ENCODE measurements at places on chromosomes 3 and 15. TPM values are rescaled to one million over a fixed set of nuclear protein-coding genes. Genes with fewer than 3 reads are reported as not detected.

Gene LRRC31
- total RNA-seq, result not detected

DNA sequence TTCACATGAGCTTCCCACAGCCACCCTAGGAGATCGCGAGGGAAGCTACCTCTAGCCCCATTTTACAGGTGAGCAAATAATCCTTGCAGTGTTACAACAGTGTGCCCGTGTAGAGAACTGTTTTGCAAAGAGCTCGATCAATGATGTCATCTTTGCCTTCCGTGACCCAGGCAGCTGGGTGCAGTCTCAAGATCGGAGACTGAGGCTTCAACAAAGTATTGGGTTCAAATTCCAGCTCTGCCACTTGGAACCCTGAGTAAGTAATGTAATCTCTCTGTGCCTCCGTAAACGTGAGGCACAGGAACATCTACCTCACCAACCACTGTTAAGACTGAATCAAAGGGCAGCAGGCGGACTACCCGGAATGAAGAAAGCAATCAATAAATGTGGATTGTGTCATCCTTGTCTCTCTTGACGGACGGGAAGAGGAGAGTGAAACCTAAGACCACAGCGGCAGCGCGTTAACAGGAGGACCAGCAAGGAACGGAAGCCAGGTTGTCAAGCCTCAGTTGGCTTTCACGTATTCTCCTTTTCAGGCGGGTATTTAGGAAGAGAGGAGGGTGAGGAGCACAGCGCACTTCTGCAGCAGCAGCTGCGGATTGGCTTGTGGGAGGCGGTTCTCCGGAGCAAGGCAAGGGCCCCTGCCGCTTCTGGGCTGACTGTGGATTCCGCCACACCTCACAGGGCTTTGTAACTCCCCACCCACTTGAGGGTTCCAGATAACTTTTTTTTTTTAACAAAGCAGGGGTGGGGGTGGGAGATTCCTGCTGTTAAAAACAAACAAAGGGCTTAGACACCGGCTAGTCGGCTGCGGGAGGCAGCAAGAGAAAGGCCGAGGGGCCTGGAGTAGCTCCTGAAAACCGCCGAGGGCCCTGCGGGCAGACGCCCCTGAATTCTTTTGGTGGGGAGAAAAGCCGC lies 1.5 kb upstream of the SMAD3 start:
- H3K36me3 ChIP-seq, result no peaks in the 10 kb centered on the region
- H3K27me3 ChIP-seq, result no peaks in the 10 kb centered on the region
- H3K27ac ChIP-seq, result peak overlapping the region; percentile 59
- H3K4me3 ChIP-seq, result no peak overlapping the region

DNA sequence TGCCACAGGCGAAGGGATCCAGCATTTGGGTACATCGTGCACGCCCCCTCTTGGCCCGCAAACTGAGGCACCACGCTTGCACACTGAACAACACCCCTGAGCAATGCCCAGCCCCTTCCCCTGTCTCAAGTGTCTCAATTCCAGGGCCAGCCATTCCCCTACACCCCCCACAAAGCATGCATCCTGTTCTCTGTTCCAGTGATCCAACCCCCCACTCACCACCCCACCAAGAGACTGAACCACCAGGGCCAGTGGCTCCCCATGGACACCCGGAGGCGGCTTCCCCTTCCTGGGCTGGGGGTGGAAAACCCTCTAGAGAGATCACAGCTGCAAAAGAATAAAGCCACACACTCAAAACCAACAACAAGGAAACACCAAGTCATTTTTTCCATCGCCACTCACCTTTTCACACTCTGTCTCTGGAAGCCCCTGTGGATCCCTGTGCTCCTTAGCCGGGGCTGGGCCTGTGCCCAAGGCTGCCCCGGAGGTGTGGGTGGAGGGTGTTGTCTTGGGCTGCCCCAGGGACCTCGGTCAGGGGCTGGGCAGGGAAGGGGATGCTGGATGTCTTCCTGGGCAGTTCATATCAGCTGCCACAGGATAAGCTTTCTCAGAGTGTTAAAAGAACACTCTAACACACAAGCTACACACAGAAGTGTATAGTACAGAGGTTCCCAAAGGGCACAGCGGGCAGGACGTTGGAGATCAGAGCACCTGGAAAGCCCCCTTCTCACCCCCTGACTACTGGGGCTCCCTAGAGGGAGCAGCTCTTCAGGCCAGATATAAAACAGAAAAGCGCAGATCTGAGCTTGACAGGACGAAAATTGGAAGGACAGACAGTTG lies 92.5 kb downstream of the CHSY1 start:
- H3K36me3 ChIP-seq, result no peaks in the 10 kb centered on the region
- no peak for DNase-seq
- H3K4me3 ChIP-seq, result no peak overlapping the region
- no peak overlapping the region for H3K27ac ChIP-seq
- no peaks in the 10 kb centered on the region for H3K4me1 ChIP-seq

DNA sequence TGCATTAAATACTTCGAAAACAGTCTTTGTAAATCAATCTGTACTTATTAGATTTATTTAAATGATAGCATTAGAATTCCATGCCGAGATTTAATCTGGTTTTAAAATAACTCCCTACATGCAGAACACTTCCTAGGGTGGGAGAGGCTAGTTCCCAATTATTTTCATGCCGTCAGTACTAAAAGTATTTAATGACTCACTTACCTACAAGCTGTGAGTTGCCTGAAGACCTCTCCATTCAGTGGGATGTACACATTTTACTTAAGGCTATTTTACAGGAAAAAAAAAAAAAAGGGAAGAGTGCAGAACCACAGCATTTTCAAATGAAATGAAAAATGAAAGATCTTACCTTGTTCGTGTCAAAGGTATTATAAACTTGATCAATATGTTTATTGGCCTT lies 469 bp downstream of the GUCA1C start:
- H3K4me1 ChIP-seq, result no peaks in the 10 kb centered on the region
- no peak for DNase-seq
- H3K36me3 ChIP-seq, result no peaks in the 10 kb centered on the region

DNA sequence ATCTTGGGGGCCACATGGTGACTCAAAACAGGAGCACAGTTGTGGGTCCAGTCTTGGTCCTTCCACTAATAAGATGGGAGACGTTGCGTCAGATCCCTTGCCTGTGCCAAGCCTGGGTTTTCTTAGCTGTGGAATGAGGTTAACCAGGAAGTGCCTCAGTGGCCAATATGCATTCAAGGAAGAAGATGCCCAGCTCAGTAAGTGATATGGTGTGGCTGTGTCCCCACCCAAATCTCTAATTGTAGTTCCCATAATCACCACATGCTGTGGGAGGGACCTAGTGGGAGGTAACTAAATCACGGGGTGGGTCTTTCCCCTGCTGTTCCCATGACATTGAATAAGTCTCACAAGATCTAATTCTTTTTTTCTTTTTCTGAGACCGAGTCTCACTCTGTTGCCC lies 6.4 kb downstream of the ALG1L2 start:
- H3K4me3 ChIP-seq, result no peak overlapping the region
- no peaks in the 10 kb centered on the region for H3K36me3 ChIP-seq
- H3K27ac ChIP-seq, result no peak overlapping the region
- no peaks in the 10 kb centered on the region for H3K4me1 ChIP-seq

Gene CCDC9B
- 2.6 TPM for total RNA-seq

DNA sequence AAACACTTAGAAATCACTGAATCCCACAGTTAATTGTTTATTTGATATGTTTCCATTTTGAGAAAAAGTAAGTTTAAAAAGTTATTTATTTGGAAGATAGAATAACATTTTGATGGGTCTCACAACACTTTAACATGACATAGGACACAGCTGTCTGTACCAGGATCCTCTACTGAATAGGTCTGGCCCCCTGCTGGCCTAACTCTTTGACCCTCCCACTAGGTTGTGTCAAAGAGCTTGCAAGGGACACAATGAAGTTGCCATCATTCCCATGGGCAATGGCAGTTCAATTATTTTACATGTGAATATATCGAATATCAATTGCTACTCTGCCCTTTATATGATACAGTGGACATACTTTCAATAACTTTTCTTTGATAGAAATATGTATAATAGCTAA lies 138.9 kb downstream of the EPHA3 start:
- no peaks in the 10 kb centered on the region for H3K4me1 ChIP-seq
- H3K36me3 ChIP-seq, result no peaks in the 10 kb centered on the region
- DNase-seq, result no peak
- no peaks in the 10 kb centered on the region for H3K27me3 ChIP-seq
- no peak overlapping the region for H3K27ac ChIP-seq

Gene WWTR1
- 1.2 TPM for total RNA-seq

GRCh38 chr3:168534761-168535160 lies 439.0 kb upstream of the GOLIM4 start:
- no peaks in the 10 kb centered on the region for H3K36me3 ChIP-seq
- no peaks in the 10 kb centered on the region for H3K4me1 ChIP-seq
- no peak overlapping the region for H3K4me3 ChIP-seq
- DNase-seq, result no peak

DNA sequence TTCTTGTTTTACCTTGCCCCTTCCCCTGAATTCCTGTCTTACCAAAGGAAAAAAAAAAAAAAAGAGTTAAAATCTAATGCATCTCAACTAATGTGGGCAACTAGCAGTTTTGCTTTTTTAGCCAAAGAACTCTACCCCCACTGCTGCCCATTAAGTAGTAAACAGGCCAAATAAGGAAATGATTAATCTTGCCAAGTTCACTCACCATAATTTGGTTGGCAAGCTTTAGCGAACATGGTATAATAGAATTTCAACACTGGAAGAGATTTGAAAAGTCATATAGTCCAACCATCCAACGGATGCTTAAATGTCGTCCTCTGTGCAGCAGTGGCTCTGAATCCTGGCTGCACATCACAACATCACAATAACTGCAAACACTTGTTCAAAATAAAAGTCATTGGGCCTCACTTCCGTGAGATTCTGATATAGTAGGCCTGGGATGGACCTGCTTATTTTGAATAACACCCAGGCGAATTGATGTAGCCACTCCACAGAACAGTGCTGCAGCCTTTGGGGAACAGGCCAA lies 142.0 kb upstream of the UBE2E1 start:
- no peak for DNase-seq
- no peak overlapping the region for H3K27ac ChIP-seq
- no peak overlapping the region for H3K4me3 ChIP-seq
- H3K4me1 ChIP-seq, result no peaks in the 10 kb centered on the region
- no peaks in the 10 kb centered on the region for H3K36me3 ChIP-seq
- H3K27me3 ChIP-seq, result no peaks in the 10 kb centered on the region

GRCh38 chr3:105195260-105195659 lies 171.4 kb upstream of the ALCAM start:
- no peak for DNase-seq
- H3K4me1 ChIP-seq, result no peaks in the 10 kb centered on the region

GRCh38 chr3:168616915-168617314 lies 521.2 kb upstream of the GOLIM4 start:
- H3K27me3 ChIP-seq, result no peaks in the 10 kb centered on the region
- no peak overlapping the region for H3K4me3 ChIP-seq
- no peak for DNase-seq
- no peaks in the 10 kb centered on the region for H3K36me3 ChIP-seq
- H3K27ac ChIP-seq, result no peak overlapping the region
- no peaks in the 10 kb centered on the region for H3K4me1 ChIP-seq

GRCh38 chr3:42302924-42303634 lies 37.1 kb upstream of the CCK start:
- no peak for DNase-seq
- no peak overlapping the region for H3K4me3 ChIP-seq
- H3K27ac ChIP-seq, result no peak overlapping the region
- H3K4me1 ChIP-seq, result no peaks in the 10 kb centered on the region
- no peaks in the 10 kb centered on the region for H3K36me3 ChIP-seq
- H3K27me3 ChIP-seq, result no peaks in the 10 kb centered on the region

GRCh38 chr3:172643506-172644179 lies 67.2 kb downstream of the NCEH1 start:
- no peak overlapping the region for H3K4me3 ChIP-seq
- no peaks in the 10 kb centered on the region for H3K27me3 ChIP-seq
- DNase-seq, result no peak
- H3K36me3 ChIP-seq, result no peaks in the 10 kb centered on the region

GRCh38 chr15:90667073-90667754 lies 49.9 kb upstream of the BLM start:
- no peak for DNase-seq
- H3K4me3 ChIP-seq, result no peak overlapping the region
- H3K27me3 ChIP-seq, result peaks cover 12% of the 10 kb centered on the region

Gene ADPRH
- total RNA-seq, result 1.2 TPM

- no peaks in the 10 kb centered on the region for H3K4me1 ChIP-seq
- H3K27ac ChIP-seq, result no peak overlapping the region
- no peak for DNase-seq
- no peaks in the 10 kb centered on the region for H3K27me3 ChIP-seq
- no peaks in the 10 kb centered on the region for H3K36me3 ChIP-seq
Observed at GRCh38 chr3:109707617-109708016, 370.3 kb upstream of the DPPA4 start.

Gene CADM2
- 0.38 TPM for total RNA-seq

- no peaks in the 10 kb centered on the region for H3K4me1 ChIP-seq
- no peaks in the 10 kb centered on the region for H3K27me3 ChIP-seq
- no peaks in the 10 kb centered on the region for H3K36me3 ChIP-seq
- no peak overlapping the region for H3K27ac ChIP-seq
Observed at GRCh38 chr15:63881431-63881830, 47.7 kb upstream of the HERC1 start.

DNA sequence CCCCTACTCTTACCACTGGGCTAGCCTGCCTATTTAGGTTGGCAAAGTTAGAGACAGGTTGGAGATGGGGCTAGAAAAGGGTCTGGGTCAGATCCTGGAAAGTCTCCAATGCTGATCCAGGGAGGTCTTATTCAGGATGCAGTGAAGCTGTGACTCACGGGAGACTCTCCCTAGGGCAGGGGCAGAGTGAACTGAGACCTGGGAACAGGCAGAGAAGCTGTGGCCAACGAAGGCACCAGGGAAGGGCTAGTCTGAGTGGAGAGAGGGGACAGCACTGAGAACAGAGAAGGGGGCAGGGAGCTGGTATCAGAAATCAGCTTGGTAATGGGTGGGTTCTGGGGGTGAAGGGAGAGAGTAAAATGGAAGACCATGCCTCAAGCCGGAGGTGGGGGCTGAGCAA lies 2.2 kb downstream of the LTF start:
- no peak overlapping the region for H3K4me3 ChIP-seq
- H3K36me3 ChIP-seq, result no peaks in the 10 kb centered on the region
- DNase-seq, result no peak
- peaks cover 9% of the 10 kb centered on the region for H3K27me3 ChIP-seq
- no peaks in the 10 kb centered on the region for H3K4me1 ChIP-seq
- H3K27ac ChIP-seq, result no peak overlapping the region

Gene TTLL13
- total RNA-seq, result 1.4 TPM

GRCh38 chr15:38504680-38505467 lies 50.9 kb downstream of the FAM98B start:
- H3K36me3 ChIP-seq, result peaks cover 86% of the 10 kb centered on the region
- DNase-seq, result no peak
- no peaks in the 10 kb centered on the region for H3K27me3 ChIP-seq
- no peak overlapping the region for H3K4me3 ChIP-seq

Gene ACTC1
- not detected for total RNA-seq

Gene RETNLB
- total RNA-seq, result not detected

Gene C3orf20
- total RNA-seq, result 0.38 TPM

GRCh38 chr15:97547381-97547780 lies 413.1 kb upstream of the ARRDC4 start:
- no peak for DNase-seq
- H3K4me3 ChIP-seq, result no peak overlapping the region
- H3K4me1 ChIP-seq, result no peaks in the 10 kb centered on the region
- H3K27ac ChIP-seq, result no peak overlapping the region
- no peaks in the 10 kb centered on the region for H3K27me3 ChIP-seq
- no peaks in the 10 kb centered on the region for H3K36me3 ChIP-seq

Gene GRAMD1C
- 2.8 TPM for total RNA-seq

Gene MESP2
- total RNA-seq, result not detected

- no peak for DNase-seq
- H3K27me3 ChIP-seq, result no peaks in the 10 kb centered on the region
- H3K4me3 ChIP-seq, result no peak overlapping the region
- no peak overlapping the region for H3K27ac ChIP-seq
- no peaks in the 10 kb centered on the region for H3K4me1 ChIP-seq
Observed at GRCh38 chr15:83323296-83323711, 38.8 kb upstream of the BNC1 start.
